ENCODE measurements at places on chromosomes 12 and 14. TPM values are rescaled to one million over a fixed set of nuclear protein-coding genes. Genes with fewer than 3 reads are reported as not detected.

OR4E2 gene
- total RNA-seq, result not detected

GRCh38 chr14:54654605-54655004 is 87.7 kb downstream of the SAMD4A start:
- no peak for DNase-seq
- no peak overlapping the region for H3K4me3 ChIP-seq
- H3K4me1 ChIP-seq, result no peaks in the 10 kb centered on the region
- H3K27ac ChIP-seq, result no peak overlapping the region
- H3K36me3 ChIP-seq, result no peaks in the 10 kb centered on the region

P3H3 gene
- 53.5 TPM for total RNA-seq

PLEK2 gene
- 1.4 TPM for total RNA-seq

ATXN7L3B gene
- total RNA-seq, result 55.7 TPM

All from endodermal cell (in vitro differentiated cells).